ENCODE measurements at places on chromosomes 1 and 21.
A peak's percentile ranks its signal among the peaks of the same experiment; 100 is the strongest.

DNA sequence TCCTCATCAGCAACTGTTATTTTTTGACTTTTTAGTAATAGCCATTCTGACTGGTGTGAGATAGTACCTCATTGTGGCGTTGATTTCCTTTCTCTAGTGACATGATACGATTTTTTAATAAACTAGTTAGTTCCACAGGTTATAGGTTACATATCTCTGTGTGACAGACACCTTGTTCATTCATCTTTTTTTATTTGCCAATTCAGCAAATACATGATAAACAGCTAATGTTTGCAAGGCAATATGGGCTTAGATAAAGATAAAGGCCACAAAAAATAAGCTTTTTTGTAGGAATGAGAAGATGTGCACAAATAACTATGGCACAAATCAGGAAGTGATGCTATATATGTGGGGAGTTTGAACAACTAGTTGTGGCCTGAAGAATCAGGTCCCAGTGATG lies 366.8 kb downstream of the HLX start:
- DNase-seq: no peak

- no peak for DNase-seq
These were observed 95.7 kb downstream of the PAX7 start for GRCh38 chr1:18726368-18726767.

DNA sequence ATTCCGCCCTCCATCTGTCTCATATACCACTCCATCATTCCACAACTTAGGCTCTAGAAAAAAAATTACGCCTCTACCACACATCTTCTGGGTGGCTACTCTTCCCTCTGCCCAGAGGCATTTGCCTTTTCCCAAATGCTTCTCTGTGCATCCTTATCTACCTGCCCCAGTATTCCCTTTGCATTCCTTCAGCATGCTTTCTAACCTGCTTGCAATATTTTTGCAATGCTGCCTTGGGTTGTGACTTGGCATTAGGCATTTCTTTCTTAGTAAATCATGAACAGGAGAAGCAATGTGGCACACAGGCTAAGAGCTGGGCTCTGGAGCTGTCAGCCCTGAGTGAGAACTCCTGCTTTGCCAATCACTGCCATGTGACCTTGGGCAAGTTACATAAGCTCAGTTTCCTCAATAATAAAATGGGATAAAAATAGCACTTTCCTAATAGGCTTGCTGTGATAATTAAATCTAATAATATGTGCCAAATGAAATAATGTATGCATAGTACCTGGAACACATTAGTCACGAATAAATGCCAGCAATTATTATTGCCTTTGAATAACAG lies 276.0 kb downstream of the ASTN1 start:
- no peak for DNase-seq

- DNase-seq: no peak
These were observed 9.5 kb upstream of the KCNA2 start for GRCh38 chr1:110615548-110616130.

GRCh38 chr1:177444997-177445746 lies 274.4 kb downstream of the BRINP2 start:
- no peak for DNase-seq

GRCh38 chr1:21292984-21293536 lies 2.8 kb upstream of the ECE1 start:
- peak; percentile 84 for DNase-seq

- no peak for DNase-seq
These were observed 57.8 kb downstream of the DYRK1A start for GRCh38 chr21:37424396-37424795.

DNA sequence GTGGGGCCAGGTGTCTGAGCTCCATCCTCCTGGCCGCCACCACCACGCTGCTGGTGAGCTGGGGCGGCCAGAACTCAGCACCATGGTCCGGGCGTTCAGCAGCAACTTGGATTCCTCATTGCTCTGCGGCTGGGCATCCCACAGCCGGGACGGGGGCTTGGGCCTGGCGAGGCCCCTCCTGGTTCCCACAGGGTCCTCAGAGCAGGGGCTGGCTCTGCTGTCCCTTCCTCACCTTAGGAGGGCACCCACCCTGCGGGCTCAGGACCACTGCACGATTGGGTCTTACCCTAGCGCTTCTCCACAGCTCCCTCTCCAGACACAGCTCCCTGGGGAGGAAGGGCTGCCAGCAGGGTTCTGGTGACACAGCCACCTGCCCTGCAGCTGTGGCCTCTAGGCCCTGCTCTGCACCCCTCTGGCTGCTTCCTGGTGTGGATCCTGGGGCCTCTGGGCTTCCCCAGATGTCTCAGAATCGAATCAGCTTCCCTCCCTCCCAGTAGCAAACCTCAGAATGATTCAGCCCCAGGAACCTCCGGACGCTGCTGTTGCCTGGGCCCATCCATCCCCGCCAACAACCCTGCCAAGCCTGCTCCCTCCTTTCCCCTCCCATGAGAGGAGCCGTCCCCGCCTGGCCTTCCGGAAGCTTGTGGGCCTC lies 25.0 kb downstream of the CRYAA start:
- peak; percentile 50 for DNase-seq

DNA sequence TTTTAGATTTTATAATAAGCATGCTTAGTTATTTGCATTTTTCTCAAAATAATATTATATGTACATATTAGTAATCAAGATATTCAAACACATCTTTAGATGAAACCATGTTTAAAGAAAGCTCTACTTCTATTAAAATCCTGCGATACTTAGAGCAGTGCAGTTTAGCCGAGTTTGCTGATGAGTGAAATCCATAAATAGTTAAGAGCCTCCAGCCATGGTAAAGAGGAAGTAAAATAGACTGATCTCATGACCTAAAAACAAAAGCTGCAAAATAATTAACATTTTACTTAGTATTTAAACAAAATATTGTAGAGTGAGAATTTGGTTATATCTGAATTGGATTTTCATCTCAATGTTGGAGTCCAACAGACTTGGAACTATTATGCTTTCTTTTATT lies 147.4 kb upstream of the NRIP1 start:
- DNase-seq: no peak

GRCh38 chr1:53573931-53574330 lies 114.7 kb downstream of the DMRTB1 start:
- DNase-seq: peak; percentile 28

DNA sequence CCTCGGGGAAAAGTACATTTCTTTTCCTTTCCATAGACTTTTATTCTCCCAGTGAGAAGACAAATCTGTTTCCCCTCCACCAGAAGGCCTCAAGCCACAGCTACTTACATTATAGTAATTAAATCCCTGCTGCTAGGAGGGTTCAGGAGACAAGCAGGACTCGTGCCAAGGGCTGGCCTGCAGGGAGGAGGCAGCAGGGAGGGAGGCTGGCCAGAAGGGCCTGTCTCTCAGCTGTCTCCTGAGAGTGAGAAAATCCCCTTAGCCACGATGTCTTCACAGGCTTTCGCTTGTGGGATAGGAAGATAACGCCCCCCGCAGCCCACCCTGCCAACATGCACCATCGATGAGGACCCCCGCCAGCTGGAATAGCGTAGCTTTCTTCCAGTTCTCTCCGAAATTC lies 14.0 kb downstream of the KCNN3 start:
- DNase-seq: no peak

DNA sequence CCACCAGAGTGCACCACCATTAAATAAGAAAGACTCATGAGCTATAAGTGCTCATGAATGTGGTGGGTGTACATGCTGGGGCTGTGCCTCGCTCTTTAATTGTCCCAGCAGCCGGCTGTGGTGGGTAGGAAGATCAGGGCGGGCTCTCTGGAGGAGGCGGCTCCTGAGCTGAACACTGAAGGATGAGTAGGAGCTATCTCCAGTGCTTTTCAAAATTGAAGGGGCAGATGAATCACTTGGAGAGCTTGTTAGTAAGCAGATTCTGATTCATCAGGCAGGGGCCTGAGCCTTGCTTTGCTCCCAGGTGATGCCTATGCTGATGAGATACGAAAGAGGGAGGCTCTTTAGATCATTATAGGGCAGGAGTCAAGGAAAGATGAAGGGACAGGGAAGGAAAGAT lies 54.1 kb downstream of the ETS2 start:
- no peak for DNase-seq

- peak; percentile 78 for DNase-seq
These were observed 936 bp downstream of the ZFP69B start for GRCh38 chr1:40451238-40451585.

- no peak for DNase-seq
These were observed 22.0 kb downstream of the GNAI3 start for GRCh38 chr1:109570414-109570813.

- no peak for DNase-seq
These were observed 122.8 kb downstream of the ACTL8 start for GRCh38 chr1:17877896-17878295.

DNA sequence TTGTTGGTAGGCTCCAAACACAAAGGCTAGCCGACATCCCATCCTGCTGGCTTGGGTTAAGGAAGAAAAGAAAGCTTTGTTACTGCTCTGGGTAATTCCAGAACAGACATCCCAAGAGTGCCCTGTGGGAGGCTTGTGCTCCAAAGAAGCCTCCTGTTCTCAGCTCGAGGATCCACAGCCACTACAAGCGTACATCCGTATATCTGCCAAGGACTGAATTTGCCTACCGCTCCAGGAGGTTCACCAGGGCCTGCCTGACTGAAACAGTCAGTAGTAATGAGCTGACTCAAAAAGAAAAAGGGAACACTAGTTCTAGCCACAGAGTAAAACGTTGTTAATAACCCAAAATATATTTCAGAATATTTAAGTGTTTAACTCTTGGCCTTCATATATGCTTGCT lies 24.8 kb upstream of the MUTYH start:
- DNase-seq: no peak

GRCh38 chr1:91594383-91595055 lies 93.9 kb downstream of the CDC7 start:
- DNase-seq: no peak

All from activated CD8-positive, alpha-beta memory T cell treated with anti-CD3 and anti-CD28 coated beads for 24 hours (primary cell).